ENCODE measurements at places on chromosomes 4 and X.

- no peak for DNase-seq
These were observed 7.2 kb upstream of the LEF1 start for GRCh38 chr4:108175966-108176365.

DNA sequence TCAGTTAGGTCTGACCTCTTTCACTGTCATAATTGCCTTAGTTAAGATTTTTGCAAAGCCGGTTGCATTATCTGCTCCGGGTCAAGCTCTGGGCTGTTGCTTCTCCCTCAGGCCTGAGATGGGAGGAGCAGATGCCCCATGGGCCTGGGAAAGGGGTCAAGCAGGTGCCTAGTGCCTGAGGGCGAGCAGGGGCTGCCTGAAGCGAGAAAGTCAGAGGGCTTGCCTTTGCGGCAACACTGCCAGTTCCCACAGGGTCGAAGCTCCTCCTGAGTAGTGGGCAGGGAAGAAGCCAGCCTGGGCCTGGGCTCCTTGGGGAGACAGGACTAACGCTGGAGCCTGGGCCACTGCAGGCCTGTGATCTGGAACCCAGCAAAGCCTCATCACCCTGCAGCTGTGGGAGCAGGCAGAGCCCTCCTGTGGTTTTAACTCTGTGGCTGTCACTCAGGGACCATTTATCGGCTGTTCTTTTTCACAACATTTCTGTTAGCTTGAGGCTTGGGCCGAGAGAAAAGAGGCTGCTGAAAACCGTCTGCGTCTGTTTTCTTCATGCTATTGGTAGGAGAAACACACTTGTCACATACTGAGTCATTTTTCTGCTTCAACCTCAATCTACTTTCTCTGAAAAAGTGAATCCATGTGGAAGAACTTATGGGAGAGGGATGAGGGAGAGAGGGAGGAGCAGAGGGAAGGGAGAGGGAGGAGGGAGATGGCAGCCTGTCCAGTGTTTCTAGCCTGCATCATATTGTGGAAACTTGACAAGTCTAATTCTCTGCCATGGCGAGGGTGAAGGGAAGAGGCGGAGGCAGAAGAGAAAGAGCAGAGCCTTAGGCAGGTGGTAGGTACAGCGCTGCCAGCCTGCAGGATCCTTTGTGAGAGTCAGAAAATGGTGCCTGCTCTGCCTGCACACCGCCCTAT lies 68.4 kb downstream of the RHOH start:
- no peak for DNase-seq

GRCh38 chrX:143017272-143017671 lies 8.5 kb upstream of the SPANXN4 start:
- DNase-seq, result no peak

DNA sequence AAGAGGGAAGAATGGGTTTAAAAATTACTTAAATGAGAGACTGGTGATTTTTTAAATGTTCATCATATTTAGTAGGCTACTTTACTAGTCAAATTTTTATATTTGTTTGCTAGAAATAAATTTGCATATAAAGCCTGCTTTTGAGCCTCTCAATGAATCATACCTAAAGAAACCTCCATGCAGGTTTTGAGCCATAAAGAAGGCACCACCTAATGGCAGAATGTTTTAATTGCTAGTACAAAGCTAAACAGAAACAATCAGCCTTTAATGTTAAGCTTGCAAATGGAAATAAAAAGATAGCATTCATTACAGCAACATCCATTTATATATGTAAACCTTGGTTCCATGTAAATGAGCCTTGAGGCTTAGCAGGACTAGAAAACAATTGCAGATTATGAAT lies 989.7 kb downstream of the CCSER1 start:
- DNase-seq, result no peak

- no peak for DNase-seq
These were observed 413 bp downstream of the PDK3 start for GRCh38 chrX:24465532-24465865.

DNA sequence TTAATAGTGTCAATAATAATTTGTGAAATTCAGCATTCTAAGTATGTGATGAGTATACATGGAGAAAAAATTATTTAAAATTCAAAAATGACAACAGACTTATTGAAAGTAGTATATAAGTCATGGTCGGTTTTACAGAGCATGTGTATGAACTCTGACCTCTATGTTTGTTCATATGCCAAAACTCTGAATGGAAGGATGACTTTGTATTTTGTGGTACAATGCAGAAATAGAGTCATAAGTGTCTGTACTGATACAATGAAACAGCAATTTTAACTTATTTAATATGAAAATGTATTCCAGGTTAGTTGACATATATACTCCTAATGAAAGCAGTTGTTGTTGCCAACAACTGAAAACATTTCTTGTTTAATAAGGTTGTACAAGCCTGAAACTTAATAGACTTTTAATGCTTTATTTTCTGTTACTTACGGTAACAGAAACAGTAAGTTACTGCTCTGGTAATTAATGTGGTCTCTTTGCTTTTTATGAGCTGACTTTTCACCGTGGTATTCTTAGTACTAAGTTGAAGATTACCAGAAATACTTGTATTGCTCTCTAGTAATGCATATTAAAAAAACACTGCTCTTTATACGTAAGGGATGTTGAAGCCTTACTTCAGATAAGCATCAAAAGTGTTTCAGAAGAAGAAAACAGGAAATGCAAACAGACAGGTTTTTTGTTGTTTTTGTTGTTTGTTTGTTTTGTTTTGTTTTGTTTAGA lies 1.9 kb downstream of the UBE2K start:
- DNase-seq, result no peak

- DNase-seq, result no peak
These were observed 154.4 kb downstream of the SHROOM3 start for GRCh38 chr4:76589402-76589801.

DNA sequence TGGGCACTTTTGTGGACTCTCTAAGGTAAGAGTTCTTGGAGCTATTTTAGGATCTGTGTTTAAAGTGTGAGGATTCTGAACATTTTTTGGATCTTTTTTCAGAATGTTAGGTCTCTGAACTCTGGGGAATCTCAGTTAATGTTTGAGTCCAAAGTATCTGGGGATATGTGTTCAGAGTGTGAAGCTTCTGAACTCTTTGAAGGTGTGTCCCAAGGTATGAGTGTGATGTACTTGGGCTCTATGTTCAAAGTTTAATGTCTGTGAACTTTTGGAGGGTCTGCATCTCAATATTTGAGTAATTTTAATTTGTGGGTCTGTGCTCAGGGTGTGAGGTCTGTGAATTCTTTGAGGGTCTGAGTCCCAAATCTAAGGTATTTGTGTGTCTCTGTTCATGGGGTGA lies 35.4 kb upstream of the PAGE4 start:
- no peak for DNase-seq

DNA sequence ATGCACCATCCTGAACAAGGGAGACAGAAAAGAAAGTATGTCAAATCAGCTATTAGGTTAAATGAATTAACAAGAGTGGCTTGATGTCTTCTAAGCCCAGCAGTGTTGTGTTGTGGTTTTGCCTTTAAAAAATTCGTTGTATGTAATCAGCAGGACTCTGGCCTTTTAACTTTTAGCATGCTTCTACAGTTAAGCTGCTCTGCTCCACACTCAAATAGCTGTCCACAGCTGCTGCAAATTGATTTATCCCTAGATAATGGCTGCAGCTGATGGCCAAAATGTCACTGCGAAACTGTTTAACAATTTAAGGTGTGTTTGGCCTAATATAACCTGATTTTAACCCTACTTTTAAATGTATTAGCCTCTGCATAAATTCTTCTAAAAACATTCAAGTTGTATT lies 85.8 kb downstream of the CXXC4 start:
- DNase-seq, result no peak

GRCh38 chr4:16896881-16897750 lies 1.3 kb downstream of the LDB2 start:
- no peak for DNase-seq

DNA sequence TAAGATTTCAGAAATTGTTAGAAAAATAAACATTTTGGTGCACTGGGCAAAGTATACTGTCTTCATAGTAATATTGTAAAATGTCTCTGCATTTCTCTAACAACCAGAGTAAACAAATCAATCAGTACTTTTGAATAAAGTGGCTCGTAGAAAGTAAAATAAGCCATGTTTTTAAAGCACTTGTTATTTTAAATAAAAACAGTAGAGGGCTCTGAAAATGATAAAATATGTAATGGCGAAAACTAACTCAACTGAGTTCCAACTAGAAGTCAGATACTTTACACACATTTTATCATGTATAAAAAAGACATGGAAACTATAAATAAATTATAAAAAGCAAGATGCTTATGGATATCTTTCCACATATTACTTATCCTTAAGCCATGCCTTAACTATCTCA lies 1134.4 kb downstream of the PDHA2 start:
- no peak for DNase-seq

DNA sequence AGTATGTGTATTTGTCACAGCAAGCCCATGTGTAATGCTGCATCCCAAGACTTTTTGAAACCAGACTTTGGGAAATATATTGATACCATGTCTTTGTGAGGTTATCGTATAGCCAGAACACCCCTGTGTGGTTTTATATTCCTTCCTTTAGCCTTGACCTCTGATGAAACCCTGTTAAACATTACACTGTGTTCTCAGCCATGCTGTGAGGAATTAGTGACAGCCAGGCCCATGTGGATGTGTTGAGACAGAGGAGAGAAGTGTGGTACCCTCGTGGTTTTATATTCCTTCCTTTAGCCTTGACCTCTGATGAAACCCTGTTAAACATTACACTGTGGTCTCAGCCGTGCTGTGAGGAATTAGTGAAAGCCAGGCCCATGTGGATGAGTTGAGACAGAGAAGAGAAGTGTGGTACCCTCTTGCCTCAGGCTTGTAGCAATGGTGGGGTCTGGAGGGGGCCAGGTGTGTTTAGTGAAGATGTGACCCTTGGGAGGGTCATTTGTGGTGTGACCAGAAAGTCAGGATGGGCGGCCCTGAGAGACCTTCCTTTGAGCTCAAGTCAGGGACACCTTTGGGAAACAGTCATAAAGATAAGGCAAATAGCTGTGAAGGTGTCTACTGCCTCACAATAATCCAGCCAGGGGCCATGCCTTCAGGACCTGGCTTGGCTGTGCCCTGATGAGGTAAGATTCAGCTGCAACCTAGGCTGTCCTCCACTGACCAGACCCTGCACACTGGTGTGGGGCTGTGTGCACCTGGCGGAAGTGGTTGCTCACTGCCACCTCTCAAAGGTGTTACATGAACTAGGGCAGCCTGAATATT lies 110.0 kb downstream of the IRF2 start:
- no peak for DNase-seq

DNA sequence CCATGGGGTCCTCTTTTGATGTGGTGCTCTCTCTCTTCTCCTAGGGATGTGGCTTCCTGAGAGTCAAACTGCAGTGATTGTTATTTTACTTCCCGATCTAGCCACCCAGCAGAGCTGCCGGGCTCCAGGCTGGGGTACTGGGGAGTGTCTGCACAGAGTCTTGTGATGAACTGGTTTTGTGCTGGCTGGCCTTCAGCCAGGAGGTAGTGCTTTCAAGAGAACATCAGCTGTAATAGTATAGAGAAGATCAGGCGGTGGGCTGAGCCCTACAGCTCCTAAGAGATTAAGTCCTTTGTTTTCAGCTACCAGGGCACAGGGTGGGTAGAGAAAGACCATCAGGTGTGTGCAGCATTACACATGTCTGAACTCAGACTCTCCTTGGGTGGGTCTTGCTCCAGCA lies 59.0 kb upstream of the AGTR2 start:
- DNase-seq, result no peak

DNA sequence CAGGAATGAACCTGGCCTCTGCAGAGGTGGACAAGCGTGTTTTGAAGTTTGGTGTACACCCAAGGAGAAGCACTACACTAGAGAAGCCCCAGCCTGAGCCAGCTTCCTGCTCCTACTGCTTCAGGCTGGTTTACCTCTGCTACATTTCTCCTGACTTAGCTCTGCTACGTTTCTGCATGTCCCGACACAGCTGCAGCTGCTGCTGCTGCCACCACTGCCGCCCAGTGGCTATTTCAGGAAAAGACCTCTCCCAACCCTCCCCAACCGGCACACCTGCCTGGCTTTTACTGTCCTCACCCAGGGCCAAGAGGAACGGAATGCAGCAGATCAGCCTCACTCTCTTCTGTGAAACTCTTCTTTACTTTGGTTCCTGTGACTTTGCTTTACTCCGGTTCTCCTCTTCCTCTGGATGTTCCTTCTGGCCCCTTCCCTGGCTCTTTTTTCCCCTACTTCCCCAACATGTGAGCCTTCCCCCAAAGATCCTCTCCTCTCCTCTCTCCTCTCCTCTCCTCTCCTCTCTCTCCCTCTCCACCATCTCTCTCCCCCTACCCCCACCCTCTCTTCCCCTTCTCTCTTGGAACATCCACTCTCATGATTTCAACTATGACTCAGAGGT lies 3.1 kb upstream of the P2RY4 start:
- peak; percentile 39 for DNase-seq

DNA sequence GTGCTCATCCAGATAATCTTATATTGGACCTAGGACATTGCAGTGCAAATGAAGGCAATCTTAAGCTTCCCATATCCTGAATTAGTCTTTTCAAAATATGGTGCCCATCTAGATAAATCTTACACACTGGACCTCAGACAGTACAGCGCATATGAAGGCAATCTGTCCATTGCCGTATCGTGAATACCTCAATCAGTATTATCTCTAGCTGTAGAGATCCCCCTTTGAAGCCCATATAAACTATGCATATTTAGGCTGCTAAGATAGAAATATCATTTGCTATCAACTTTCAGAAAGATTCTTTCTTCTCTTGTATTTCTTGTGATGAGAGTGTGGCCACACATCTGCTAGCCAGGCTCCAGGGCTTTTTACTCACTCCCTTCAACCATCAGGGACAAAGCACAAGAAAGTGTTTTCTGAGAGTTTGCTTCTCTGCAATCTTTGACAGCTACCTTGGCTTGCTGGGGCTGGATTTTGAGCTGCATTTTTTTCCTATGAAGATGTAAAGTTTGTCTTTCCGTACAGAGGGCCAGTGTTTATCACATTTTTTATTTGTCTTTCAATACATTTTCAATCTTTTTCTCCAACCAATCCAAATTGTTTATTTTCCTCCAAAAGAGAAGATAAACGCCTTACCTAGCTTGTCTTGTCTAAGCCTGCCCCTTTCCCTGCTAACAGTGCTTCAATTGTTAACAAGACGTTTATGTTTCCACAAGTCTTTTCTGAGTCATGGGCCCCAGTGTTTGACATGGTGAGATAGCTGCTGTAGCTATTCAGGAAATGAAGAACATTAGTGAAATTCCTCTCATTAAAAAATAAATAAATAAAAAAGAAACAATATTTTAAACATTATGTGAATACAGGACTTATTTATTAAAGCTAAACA lies 57.6 kb upstream of the FAT1 start:
- DNase-seq, result no peak

- DNase-seq, result no peak
These were observed 79.7 kb downstream of the CPE start for GRCh38 chr4:165458471-165458870.

GRCh38 chrX:110853610-110854009 lies 58.0 kb upstream of the CHRDL1 start:
- peak; percentile 61 for DNase-seq

DNA sequence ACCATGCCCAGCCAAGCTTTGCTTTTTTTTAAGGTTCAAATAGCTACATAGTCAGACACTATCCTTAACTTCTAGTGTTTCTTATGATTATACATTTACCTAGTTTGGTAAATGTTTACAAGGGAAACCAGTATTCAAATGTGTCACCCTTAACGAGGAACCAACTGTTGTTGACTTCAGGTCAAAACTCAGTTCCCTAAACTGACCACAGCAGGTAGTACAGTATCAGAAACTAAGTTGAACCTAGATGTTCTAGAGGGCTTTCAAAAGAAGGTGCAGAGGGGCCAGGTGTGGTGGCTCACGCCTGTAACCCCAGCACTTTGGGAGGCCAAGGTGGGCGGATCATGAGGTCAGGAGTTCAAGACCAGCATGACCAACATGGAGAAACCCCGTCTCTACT lies 11.3 kb downstream of the GPC4 start:
- no peak for DNase-seq

GRCh38 chrX:20685652-20686051 lies 418.9 kb upstream of the RPS6KA3 start:
- no peak for DNase-seq
